ENCODE measurements at places on chromosomes 5 and 9.
A peak's percentile ranks its signal among the peaks of the same experiment; 100 is the strongest.

- DNase-seq: no peak
Observed at GRCh38 chr5:143708672-143709071, 103.3 kb upstream of the HMHB1 start.

GRCh38 chr9:70747261-70747718 is 332.8 kb upstream of the KLF9 start:
- peak; percentile 85 for DNase-seq

GRCh38 chr9:69260161-69260560 is 64.9 kb upstream of the ENTREP1 start:
- no peak for DNase-seq

DNA sequence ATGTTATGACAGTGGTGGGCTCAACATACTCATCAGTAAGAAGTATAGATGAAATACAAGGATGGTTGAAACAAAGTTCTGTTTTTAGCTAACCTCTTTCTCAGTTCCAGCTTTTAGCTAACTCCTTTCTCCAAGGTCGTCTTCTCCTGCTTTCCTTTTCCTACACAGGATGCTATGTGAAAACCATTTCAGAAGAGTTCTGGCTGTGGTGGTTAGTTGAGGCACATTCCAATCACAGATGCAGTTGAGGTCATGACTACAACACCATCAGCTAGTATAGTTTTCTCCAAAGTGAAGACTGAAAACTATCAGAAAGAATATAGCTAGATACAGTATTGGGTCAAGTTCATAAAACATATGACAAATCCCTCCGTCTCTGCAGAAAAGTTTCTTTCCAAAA is 477.7 kb upstream of the C9orf72 start:
- no peak for DNase-seq

GRCh38 chr5:97101189-97101910 is 41.1 kb downstream of the LIX1 start:
- DNase-seq: no peak

- DNase-seq: no peak
Observed at GRCh38 chr5:117889596-117889995, 1098.8 kb downstream of the DTWD2 start.

- no peak for DNase-seq
Observed at GRCh38 chr5:80782626-80783025, 127.8 kb upstream of the DHFR start.

GRCh38 chr5:177452688-177453638 is 6.3 kb downstream of the PRR7 start:
- DNase-seq: no peak

GRCh38 chr5:141788296-141788970 is 89.8 kb downstream of the PCDH1 start:
- DNase-seq: no peak
